ENCODE measurements at places on chromosomes 4 and X. TPM values are rescaled to one million over a fixed set of nuclear protein-coding genes. Genes with fewer than 3 reads are reported as not detected.

- no peak for DNase-seq
Measured at GRCh38 chr4:185359767-185360446, 35.8 kb downstream of the LRP2BP start.

DNA sequence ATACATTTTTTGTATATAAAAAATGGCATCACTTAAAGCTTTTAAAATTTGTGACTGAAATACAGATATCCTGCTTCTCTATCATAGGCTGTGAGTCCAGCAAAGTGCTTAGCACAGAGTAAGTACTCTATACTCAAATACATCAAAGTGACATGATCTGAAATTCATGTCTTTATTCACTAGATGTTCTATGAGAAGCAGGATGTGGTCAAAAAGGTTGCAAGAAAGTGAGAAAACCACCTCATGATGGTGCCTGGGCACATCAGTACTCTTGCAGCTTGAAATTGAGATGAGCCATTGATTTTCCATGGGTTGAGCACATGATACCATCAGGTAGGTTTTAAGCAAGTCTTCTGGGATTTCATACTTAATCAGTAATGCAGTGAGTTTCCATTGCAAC is 20.4 kb upstream of the SFRP2 start:
- no peak for DNase-seq

DNA sequence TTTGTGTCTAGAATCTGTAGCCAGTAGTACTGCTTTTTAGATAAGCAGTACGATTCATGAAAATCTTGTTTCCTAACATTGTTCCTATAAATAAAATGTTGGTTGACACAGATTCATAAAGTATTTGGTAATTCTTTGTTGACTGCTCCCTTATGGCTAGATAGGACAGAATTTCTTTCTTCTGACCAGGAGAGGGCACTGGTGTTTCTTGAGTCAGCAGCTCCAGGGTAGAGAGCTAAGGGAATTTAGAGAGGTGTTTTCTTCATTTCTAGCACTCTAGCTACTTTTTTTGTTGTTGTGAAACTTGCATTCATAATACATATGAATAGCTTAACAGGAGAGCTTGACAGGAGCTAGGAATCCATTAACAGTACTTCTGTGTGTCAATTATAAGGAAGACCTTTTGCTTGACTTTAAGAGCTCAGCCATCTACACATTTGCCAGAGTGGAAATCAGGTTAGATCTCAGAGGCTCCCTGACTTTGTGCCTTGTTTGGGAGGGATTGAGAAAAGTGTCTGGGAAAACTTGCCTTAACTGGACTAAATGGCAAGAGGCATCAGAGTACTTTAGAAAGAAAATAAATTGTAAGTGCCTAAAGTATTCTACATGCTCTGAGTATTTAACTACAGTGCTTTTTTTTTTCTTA is 756.1 kb downstream of the SH3BGRL start:
- peak; percentile 56 for DNase-seq

The SYNPO2 gene
- 588 TPM for total RNA-seq

The OSTC gene
- 361 TPM for total RNA-seq

DNA sequence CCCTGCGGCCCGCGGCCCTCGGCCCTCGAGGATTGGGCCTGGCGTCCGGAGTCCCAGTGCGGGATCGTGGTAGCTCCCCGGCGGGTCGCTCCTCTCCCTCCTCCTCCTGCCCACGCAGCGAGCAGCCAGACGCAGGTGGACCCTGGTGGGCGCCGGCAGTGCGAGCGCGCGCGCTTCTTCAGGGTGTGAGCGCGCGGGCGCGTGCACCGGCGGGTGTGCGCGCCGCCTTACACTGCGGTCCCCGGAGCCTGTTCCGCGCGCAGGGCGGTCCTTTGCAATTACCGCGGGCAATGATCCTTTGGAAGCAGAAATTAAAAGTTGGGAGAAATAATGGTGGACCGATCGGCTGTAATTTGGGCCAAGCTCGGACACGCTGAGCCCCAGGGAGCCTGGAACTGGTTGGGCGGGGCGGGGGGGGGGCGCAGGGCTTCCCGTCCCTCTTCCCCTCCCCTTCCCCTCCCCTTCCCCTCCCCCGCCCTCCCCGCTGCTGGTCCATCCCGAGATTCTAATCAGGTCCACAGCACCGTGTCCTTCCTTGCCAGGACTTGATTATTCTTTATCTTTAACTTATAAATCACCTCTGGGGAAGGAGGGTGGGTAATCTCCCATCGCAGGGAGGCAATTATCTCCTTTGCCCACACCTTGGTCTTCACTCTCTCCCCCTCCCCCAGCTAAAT is 1.6 kb upstream of the NKX1-1 start:
- DNase-seq, result no peak
